ENCODE measurements at places on chromosomes 4 and X.

DNA sequence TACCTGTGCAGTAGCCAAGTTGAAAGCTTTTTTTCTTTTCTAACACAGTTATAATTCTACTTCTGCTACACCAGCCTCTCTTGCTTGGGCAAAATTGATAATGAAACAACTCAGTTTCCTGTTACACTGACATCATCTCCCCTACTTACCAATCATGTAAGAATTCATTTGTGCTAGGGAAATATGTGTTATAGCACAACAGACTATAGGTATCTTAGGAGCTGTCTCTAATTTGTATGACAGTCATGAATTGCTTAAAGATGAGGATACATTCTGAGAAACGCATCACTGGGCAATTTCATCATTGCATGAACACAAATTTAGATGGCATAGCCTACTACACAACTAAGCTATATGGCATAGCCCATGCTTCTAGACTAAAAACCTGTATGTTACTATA lies 246.3 kb upstream of the ANKRD50 start:
- H3K36me3 ChIP-seq = no peaks in the 10 kb centered on the region
- H3K4me1 ChIP-seq = no peaks in the 10 kb centered on the region
- no peak overlapping the region for H3K27ac ChIP-seq
- no peak for DNase-seq
- no peak overlapping the region for H3K4me3 ChIP-seq

DNA sequence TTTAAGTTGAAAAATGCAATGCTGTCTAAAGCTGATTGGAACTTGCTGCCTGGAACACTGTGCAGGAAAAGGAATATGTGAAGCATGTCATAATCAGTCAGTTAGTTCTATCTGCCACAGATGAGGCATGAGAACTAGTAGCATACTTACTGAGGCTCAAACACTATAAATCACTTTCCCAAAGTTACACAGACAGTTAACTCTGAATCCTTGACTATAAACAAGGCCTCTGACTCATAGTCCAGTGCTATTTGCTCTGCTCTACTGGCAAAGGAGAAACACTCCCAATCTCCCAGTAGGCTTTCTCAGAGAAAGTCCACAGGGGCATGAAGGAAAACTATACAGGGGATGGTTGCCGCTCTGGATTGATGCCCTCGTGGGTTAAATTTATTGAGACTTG lies 2078.4 kb upstream of the TENM3 start:
- H3K4me3 ChIP-seq = no peak overlapping the region
- H3K36me3 ChIP-seq = no peaks in the 10 kb centered on the region
- H3K27ac ChIP-seq = no peak overlapping the region
- DNase-seq = no peak
- H3K27me3 ChIP-seq = no peaks in the 10 kb centered on the region
- H3K4me1 ChIP-seq = no peaks in the 10 kb centered on the region

- H3K27ac ChIP-seq = no peak overlapping the region
- H3K4me3 ChIP-seq = no peak overlapping the region
- H3K36me3 ChIP-seq = no peaks in the 10 kb centered on the region
- H3K27me3 ChIP-seq = no peaks in the 10 kb centered on the region
Measured at GRCh38 chrX:397575-397974, 10.9 kb upstream of the PPP2R3B start.

DNA sequence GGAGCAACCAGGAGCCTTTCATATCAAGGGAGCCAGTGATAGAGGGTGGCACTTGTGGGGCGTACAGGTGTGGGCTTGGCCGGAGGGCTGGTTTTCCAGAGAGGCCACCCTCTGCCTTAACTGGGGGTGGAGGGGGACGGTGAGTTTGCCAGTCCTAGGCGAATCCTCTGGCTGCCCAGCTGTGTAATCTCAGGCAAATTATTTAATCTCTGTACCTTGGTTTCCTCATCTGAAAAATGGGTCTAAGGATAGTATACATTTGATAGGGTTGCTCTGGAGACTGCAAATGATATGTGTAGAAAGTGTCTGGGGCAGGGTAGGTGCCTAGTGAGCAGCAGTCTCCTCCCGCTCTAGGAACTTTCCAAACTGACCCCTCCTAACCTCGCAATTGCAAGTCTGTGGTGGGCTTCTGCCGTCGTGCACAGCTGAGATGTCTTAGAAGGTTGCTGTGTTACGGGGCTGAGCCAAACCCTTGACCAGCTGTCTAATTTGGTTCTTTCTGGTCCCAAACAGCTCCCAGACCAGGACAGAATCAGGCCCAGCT lies 3.8 kb upstream of the CXCR3 start:
- no peaks in the 10 kb centered on the region for H3K36me3 ChIP-seq
- no peak for DNase-seq
- peaks cover 50% of the 10 kb centered on the region for H3K4me1 ChIP-seq

DNA sequence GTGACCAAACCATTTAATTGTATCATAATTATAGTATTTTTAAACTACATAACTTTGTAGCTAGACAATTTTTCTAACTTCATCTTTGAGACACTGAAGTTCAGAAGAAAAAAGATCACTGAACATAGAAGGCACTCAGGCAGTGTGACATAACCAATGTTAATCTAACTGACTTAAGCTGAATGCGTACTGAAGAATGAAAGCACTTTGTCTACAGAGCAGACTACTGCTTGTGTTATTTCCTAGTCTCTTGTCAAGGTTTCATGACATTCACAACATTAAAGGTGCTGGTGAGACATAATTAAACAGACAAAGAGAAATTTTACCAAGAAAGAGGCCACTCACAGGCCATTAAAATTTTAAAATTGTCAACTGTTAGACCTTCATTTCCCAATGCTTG lies 13.5 kb downstream of the AMMECR1 start:
- H3K4me3 ChIP-seq = no peak overlapping the region
- H3K36me3 ChIP-seq = no peaks in the 10 kb centered on the region
- no peaks in the 10 kb centered on the region for H3K4me1 ChIP-seq
- no peak overlapping the region for H3K27ac ChIP-seq

GRCh38 chrX:11143931-11144678 lies 33.0 kb downstream of the HCCS start:
- peaks cover 2% of the 10 kb centered on the region for H3K4me1 ChIP-seq
- no peak for DNase-seq
- H3K27me3 ChIP-seq = no peaks in the 10 kb centered on the region
- no peak overlapping the region for H3K4me3 ChIP-seq
- no peak overlapping the region for H3K27ac ChIP-seq
